Lung microvascular endothelial cell (primary cell): ENCODE measurements at places on chromosomes 6 and 20. TPM values are rescaled to one million over a fixed set of nuclear protein-coding genes. Genes with fewer than 3 reads are reported as not detected.

ERMARD gene
- total RNA-seq: 9.4 and 11.3 TPM in 2 replicates

PHACTR2 gene
- 145 and 207 TPM in 2 replicates for total RNA-seq

C6orf15 gene
- not detected in 2 replicates for total RNA-seq

GPR63 gene
- total RNA-seq: under 0.01 TPM in 2 replicates

MAP7 gene
- 0.40 and 0.44 TPM in 2 replicates for total RNA-seq

BNIP5 gene
- not detected in 2 replicates for total RNA-seq

CLIC5 gene
- total RNA-seq: under 0.01 TPM in 1 of 2 replicates, not detected in the other

CRYBG1 gene
- total RNA-seq: 5.0 and 7.4 TPM in 2 replicates

ELOVL2 gene
- not detected in 2 replicates for total RNA-seq

VSTM2L gene
- total RNA-seq: under 0.01 TPM in 2 replicates
